Fibroblast of mammary gland (primary cell): ENCODE measurements at places on chromosomes 12 and 14.

DNA sequence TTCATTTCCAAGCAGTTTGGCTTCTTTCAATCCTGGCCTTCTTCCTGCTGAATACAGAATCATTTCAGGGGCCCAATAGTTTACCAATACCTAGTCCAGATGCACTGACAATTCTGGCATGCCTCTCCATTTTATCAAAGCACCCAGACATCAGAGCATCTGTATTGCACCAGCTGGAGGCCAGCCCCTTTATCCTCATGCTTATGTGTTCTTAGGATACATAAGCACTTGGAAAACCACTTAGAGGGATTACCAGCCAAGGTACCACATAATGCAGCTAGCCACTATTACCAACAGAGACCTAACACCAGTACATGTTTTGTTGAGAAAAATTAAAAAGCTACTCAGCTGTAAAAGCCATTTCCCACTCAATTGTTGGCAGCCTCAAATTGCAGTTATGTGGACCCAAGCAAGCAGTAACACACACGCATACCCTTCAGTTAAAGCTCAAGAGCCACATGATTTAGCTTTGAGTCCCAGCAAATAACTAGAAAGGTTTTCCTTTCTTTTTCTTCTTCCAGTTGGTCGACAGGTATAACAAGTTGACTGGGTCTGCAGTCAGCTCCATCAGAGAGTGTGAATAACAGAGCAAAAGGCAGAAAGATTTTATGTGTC lies 263.8 kb downstream of the DIO2 start:
- DNase-seq, result no peak

DNA sequence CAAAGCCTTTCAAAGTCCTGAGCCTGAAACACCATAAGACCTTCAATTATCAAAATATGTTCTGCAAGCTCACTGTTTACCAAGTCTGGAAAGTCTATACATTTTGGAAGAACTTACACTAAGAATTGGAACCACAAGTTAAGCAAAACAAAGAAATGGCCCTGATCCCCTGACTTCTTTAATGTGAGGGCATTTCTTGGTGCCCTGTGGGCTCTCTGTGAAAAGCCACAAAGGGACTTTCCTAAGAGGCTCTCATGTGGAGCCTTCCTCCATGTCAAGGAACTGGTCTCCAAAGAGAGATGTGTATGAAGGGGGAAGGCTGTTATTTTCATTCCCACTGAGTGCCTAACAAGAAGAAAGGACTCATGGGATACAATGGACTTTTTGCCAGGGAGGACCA lies 13.5 kb upstream of the MYH6 start:
- no peak for DNase-seq

DNA sequence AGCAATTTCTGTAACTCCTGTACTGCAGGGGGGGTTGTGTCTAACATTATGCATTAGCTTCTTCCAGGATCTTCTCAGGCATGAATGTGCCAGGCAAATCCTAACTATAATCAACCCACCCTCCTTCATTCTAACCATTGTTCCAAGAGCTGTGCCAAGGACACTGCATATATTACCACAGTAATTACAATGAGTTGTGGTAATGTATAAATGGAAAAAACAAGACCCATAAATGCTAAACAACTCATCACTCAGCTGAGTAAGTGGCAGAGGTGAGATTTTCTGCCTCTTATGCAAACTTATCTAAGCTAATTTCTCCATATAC lies 80.6 kb downstream of the PRKD1 start:
- no peak for DNase-seq

- DNase-seq, result no peak
Measured at GRCh38 chr12:28980436-28980835, 168.6 kb upstream of the FAR2 start.

DNA sequence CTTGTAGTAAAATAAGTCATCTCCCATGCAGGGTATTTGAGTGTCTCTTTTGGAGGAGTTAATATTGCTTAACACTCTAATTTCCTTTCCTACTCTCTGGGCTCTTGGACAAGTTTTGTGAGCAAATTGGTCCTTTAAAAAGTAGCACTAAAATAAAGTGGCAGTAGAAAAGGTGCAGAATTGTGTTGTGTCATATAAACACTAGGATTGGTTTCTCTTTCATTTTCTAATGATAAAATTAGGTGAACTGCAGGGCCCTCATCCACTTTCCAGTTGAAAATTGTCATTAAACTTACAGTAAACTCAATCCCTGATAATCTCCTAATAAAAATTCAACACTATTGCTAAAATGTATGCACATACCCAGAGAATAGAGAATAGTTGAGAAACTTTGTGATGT lies 42.6 kb upstream of the REP15 start:
- no peak for DNase-seq

DNA sequence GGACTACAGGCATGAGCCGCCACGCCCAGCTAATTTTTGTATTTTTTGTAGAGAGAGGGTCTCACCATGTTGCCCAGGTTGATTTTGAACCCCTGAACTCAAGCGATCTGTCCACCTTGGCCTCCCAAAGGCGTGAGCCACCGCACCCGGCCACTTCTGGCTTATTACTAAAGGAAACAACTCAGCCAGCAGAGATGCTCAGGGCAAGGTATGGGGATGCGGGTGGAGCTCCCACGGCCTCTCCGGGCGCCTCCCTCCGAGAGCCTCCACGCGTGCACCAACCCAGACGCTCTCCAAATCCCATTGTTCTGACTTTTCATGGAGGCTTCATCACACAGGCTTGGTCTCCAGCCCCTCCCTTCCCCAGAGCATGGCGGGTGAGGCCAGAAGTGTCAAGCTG lies 6.1 kb upstream of the GPR132 start:
- DNase-seq, result no peak

- no peak for DNase-seq
Measured at GRCh38 chr12:33588725-33589405, 149.2 kb upstream of the SYT10 start.

- DNase-seq, result peak; percentile 15
Measured at GRCh38 chr12:98154850-98155249, 360.5 kb upstream of the TMPO start.

DNA sequence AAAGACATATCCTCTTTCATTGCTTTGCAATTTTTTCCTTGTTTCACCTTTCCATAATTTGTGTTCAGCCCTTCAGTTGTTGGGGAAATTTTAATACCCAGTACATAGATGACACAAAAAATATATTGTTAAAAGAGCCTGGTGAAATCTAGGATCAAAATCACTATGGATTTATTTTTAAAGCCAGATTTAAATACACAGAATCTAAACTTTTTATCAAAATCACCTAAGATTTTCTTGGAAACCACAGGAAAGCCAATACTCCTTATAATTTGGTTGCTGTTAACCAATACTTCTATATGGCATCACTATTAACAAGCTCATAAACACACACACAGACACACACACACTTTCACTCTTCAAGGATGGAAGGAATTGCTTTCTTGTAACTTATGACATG lies at the start of gene TAS2R20:
TSS of gene TAS2R20 (minus strand) at position 101 of the 400 bp plus-strand sequence. CDS start 429 bp downstream, outside the sequence.
- no peak for DNase-seq

DNA sequence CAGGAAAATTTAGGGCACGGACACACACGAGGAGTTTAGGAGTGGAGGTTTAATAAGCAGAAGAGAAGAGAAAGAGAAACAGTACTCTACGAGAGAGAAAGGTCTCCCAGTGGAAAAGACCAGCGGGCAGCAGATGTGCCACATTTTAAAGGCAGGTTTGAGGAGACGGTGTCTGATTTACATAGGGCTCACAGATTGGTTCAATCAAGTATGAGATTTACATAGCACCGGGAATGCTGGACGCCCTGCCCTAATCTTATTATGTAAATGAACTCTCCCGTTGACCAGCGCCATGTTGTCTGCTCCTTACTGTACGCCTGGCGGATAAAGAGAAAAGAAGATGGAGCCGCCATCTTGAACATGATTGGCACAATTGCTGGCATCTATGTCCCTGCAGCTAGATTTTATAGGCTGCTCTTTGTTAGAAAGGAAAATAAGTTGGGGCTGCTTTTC lies 17.9 kb downstream of the NFKBIA start:
- no peak for DNase-seq

DNA sequence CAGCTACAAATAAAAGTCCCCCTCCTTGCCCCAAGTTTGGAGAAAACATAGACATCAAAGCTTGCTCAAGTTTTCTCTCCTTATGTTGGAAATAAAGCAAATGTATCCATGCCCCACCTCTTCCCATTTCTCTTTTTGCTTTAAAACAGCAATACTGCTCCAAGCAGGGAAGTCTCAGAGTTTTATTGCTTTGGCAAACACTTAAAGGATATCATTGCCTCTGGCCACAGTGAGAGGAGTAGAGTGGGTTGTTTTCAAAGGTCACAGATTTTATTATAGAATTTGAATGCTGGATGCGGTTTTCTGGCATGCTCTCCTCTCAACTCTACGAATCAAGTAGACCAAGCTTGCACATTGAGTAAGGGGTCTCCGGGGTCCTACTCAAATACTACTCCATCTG lies 149.7 kb downstream of the TTC7B start:
- no peak for DNase-seq

DNA sequence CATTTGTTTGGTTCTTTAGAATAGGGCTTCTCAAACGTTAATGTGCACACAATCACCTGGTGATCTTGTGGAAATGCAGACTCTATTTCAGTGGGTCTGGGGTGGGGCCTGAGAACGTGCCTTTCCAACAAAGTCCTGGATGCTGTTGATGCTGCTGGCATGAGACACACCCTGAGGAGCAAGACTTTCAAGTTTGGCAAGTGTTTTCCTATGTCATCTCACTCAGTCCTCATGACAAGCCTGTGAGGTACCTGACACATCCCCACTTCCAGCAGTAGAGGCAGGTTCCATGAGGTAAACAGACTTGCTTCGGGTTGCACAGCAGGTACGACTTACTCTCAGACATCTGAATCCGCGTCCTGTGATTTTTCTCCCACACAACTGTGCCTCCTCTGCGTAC lies 147.1 kb downstream of the MYRFL start:
- no peak for DNase-seq

DNA sequence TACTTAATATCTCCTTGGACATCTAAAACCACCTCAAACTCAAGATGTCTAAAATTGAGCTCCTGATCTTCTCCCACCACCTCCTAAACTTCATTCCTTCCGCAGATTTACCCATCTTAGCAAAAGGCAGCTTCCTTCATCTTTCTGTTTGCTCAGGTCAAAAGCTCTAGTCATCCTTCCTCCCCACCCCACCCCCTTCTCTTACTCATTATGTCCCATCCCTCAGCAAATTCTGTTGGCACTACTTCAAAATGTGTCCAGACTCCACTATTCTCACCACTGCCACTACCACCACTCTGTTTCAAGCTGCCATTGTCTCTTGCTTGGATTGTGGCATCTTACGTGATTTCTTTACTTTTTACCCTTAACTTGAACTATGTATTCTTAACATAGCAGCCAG lies 59.2 kb upstream of the ZDHHC17 start:
- DNase-seq, result peak; percentile 18

GRCh38 chr12:124730455-124730932 lies 133.2 kb downstream of the SCARB1 start:
- no peak for DNase-seq

- no peak for DNase-seq
Measured at GRCh38 chr12:99004799-99005466, 359.8 kb downstream of the APAF1 start.

DNA sequence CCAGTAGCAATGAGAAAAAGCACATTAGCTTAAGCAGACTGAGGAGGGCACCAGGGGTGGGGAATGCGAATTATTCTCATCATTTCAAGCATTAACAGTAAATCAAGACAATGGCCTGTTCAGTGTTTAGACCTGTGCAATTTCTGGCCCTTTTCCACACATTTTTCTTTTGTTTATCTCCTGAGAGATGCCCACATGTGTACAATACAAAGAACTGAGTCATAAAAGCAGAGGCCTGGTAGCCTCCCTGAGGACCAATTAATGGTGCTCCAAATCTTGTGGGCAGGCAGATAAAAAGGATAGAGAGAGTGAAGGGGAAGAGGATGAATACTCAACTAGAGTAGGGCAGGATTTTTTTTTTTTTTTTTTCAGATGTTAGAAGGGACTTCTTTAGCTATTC lies 480.8 kb downstream of the RERGL start:
- DNase-seq, result no peak

DNA sequence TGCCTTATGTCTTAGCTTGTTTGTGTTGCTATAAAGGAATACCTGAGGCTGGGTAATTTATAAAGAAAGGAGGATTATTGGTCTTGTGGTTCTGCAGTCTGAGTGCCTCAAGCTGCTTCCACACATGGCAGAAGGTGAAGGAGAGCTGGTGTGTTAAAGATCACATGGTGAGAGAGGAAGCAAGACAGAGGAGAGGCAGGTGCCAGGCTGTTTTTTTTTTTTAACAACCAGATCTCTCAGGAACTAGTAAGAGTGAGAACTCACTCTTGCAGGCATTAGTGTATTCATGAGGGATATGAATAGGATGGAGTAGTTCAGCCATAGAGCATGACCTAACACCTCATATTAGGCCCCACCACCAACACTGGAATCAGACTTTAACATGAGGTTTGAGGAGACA lies 123.4 kb downstream of the CMAS start:
- no peak for DNase-seq

DNA sequence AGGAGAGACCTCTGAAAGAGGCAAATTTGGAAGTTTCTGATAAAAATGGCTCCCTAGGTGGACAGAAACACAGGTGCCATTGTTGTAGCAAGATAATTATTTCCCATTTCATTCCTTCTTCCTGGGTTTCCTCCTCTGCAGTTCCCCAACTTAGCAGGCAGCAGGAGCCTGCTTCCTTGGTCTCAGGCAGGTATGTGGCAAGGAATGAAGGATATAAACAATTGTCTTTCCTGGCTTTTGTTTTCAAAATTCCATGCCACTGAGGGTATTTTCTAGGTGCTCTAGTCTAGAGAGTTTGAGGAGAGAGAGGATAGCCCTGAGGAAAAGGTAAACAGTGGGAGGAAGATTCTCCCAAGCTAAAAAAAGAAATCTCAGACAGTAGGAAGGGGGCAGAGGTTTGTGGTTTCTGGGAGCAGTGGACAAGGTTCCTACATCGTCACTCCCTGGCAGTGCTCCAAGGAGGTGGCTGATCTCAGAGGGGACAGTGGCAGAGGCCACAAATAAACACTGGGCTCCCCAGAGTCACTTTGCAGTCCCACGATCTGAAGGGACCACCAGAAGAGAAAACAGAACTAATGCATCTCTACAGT lies 82.6 kb upstream of the IGF1 start:
- DNase-seq, result no peak

DNA sequence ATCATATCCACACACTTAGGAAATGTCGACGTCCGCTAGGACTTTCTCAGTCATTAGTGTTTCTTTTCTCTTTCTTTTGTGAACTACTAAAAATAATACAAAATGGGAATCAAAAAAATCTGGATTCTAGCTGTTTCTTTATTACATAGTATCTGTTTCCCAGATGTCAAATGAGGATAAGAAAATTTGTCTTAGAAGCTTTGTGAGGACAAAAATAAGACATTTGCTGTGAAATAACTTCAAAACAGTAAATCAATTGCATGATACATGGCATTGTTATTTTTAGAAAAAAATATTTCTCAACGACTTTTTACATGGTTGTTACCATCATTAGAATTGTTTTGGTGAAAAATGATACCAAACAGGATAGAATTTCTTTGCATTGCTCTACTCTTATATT lies 71.4 kb upstream of the IFNG-AS1 start:
- no peak for DNase-seq

DNA sequence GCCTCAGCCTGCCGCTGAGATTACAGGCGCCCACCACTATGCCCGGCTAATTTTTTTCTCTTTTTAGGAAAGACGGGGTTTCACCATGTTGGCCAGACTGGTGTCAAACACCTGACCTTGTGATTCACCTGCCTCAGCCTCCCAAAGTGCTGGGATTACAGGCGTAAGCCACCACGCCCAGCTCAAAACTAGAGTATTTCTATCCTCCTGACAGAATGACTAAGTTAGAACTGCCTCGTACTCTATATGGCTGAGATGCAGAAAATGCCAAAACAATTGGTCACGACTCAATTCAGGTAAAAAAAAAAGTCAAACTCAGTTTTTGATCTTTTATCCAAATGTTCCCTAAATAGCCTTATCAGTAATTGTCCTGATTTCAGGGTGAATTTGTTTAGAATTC lies 11.1 kb downstream of the AKAP5 start:
- DNase-seq, result no peak
